SK-MEL-5 (cell line): ENCODE measurements at places on chromosomes 7 and 10.

DNA sequence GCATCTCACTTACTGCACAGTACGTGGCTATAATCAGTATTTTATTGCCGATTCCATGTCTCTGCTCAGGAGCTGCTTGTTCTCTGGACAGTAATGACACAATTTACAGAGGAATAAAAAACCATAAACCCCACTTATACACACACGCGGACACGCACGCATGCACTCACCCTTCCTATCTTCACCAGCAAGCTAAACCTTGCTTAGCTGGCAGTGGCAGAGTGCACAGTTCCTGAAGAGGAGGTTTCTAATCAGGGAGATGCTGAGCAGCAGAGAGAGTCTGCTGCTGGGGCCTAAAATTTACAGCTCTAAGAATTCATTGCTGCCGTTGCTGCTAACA lies 66.3 kb downstream of the SND1 start:
- DNase-seq: no peak

- peak; percentile 16 for DNase-seq
Measured at GRCh38 chr7:135328053-135328452, 94.4 kb downstream of the STRA8 start.

DNA sequence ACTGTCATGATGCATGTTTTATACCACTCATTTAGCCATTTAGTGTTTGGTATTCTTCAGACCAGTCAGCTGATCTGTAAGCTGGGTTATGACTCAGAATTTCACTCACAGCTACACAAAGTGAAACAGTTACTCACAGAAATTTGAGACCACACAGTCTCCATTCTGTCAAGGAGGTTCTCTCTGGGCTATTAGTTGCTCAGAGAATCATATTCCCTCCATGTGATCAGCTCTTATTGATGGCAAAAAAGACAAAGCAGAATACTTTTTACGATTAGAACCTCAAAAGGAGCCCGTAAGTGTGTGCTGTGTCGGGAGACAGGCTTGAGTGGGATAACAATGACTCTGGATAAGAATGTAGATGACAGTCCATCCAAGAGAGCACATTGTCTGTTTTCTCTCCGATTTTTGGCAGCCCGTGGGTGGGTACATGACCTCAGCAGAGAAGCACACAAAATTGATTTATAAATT lies 277.6 kb upstream of the SORCS1 start:
- DNase-seq: peak; percentile 82

- no peak for DNase-seq
Measured at GRCh38 chr10:71433768-71434744, 37.3 kb downstream of the CDH23 start.

DNA sequence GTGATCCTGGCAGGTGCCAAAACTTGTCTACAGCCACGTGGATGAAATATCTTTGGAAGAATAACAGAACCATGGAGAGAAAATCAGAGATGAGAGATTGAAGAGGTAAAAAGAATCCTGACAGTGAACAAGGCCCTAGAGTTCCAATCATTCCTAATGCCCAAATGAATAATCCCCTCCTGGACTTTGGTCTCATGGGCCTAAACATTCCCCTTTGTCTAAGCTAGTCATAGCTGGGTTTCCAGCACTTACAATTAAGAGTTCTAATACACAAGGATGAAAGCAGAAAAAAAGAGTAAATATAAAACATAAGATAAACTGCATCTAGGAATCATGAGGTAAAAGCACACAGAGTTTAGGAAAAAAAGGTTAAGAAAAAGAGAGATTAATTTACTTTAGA lies 40.2 kb downstream of the ARHGAP12 start:
- no peak for DNase-seq

- no peak for DNase-seq
Measured at GRCh38 chr10:80177781-80178636, 27.3 kb downstream of the ANXA11 start.

GRCh38 chr10:48365668-48366067 lies 59.2 kb downstream of the MAPK8 start:
- DNase-seq: no peak

DNA sequence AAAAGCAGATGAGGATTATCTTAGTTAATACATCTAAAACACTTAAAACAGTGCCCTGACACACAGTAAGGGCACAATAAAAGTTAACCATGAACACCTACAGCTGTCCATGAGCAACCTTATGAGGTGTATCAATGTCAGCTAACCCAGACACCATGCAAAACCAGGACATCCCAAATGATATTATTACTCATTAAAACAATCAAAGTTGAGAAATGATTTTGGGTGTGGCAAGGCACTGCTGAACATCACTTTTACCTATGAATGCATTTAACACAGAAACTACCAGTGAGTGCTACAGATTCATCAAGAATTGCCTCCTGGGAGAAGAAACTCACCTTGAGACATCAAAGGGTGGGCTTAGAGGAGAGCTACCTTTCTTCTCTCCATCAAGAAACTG lies 18.3 kb downstream of the IRF5 start:
- no peak for DNase-seq

- no peak for DNase-seq
Measured at GRCh38 chr7:101255796-101256195, 10.9 kb upstream of the FIS1 start.

GRCh38 chr10:3853547-3854303 lies 68.7 kb upstream of the KLF6 start:
- DNase-seq: no peak

DNA sequence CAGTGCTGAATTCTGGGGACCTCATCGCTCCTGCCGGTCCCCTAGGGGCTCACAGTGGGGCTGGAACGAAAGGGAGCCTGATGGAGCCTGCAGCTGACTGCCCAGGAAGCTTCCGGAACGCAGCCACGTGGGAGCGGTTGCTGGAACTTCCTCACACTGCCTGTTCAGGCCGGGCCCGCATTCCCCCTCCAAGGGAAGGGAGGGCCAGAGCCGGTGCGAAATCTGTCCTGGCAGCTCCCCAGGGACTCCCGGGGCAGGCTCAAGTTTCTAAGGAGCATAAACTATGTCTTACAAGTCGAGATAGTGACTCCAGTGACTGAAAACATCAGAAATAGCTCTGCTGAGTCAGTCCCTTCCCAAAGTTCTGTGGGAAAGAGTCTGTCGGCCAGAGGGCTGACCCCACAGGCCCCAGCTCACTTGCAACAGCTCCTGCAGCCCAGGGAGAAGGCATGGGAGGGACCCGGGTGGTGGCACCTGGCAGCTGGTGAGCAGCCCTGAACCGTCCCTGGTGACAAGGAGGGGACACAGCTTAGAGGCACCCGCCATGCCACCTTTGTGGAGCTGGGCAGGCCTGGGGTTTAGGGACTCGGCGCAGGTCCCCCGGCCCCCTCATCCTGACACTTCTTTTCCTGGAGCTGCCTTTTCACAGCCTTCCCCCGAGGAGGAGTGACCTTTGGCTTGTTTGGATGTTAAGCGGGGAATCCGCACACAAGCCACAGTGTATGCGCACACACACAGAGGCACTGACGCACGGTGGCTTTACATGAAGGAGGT lies 47.6 kb downstream of the PDGFA start:
- no peak for DNase-seq

DNA sequence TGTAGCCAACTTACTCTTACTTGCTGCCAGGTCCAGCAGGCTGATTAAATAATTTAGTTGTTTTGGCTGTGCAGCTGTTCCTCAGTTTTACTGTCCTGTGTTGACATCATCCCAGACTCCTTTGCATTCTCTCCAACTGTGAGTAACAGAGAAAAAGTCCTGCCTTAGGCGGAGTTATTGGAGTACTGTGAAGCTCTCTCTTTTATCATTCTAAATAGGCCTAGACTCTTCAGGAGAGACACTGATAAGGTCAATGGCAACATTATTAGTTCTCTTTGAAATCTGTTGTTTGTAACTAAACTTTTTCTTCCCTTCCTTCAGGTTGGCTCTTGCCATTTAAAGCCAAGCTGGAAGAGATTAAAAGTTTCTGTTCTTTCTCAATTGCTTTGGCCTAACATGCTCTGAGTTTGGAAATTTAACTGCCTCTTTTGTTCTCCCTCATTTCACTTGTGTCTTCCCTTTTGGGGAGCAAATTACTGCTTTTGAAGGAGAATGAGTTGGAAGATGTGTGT lies 215.7 kb upstream of the CSTF2T start:
- no peak for DNase-seq

DNA sequence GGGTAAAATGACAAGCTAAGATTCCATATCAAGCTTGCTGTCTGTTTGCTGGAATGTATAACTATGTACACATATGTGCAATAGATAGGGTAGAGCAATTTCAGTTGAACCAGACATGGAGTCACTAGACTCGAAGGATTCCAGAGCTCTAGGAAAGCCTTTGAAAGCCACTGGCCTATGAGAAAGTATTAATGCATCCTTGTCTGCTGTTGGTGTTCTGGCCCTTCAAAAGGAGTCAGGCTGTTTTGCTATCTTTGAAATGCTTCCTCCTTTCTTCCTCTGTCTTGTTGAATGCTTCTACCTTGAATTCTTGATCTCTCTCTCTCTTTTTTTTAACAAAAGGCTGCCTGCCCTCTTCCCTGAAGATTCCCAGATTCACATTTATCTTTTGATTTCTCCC lies 20.8 kb upstream of the HGF start:
- no peak for DNase-seq

GRCh38 chr7:79284211-79284610 lies 169.3 kb downstream of the MAGI2 start:
- no peak for DNase-seq

DNA sequence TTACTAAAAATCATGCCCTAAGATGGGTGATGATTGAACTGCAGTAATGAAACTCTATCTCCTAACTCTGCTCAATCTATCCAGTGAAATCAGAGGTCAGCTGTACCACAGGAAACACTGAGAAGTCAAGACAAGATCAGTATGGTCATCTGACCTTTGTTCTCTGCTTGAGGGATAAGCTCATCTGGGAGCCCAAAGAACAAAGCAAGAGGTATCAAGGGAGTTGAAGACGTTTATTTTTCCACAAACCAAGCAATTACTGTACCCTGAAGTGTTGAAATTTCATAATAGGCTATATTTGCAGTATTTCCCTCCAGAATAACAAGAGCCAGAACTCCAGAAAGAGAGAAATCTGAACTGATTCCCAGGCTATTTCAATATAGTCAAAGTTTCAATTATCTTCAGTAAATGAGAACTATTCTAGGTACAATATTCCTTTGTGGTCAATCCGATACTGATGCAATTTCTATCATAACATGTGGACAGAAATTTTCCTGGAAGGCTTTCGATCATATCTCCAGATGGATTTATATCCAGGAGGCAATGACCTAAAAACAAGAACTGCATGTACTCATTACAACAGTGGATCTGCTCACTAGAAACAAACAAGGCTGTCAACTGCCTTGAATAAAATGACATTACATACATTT lies 345.3 kb downstream of the TNS3 start:
- DNase-seq: no peak

- DNase-seq: no peak
Measured at GRCh38 chr10:94591461-94592205, 46.0 kb downstream of the HELLS start.

DNA sequence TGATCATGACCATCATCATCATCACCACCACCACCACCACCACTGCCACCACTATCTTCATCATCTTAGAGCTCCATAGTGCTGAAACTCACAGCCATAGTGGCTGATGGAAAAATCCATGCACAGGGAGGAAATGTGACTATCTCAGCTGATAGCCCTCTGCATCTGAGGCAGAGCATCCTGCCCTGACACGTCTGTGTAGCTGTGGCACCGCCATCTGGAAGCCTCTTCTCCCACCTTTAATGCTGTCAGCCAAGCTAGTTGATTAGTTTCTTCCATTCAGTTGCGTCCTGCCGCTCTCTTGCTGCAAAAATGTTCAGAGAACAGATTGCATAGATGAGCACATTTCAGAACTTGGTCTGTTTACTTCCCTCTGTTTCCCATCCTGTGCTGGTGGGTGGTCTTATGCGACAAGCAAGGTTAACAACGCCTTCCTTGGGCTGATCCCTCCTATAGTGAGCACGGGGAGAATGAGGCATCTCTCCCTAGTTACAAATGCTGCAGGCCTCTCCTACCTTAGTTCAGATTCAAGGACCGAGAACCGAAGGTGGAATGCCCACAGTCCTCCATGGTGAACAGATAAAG lies 478.6 kb downstream of the PLXNA4 start:
- no peak for DNase-seq

GRCh38 chr7:35246819-35247218 lies 7.1 kb downstream of the TBX20 start:
- no peak for DNase-seq

- no peak for DNase-seq
Measured at GRCh38 chr10:112834751-112835181, 115.3 kb upstream of the TCF7L2 start.

DNA sequence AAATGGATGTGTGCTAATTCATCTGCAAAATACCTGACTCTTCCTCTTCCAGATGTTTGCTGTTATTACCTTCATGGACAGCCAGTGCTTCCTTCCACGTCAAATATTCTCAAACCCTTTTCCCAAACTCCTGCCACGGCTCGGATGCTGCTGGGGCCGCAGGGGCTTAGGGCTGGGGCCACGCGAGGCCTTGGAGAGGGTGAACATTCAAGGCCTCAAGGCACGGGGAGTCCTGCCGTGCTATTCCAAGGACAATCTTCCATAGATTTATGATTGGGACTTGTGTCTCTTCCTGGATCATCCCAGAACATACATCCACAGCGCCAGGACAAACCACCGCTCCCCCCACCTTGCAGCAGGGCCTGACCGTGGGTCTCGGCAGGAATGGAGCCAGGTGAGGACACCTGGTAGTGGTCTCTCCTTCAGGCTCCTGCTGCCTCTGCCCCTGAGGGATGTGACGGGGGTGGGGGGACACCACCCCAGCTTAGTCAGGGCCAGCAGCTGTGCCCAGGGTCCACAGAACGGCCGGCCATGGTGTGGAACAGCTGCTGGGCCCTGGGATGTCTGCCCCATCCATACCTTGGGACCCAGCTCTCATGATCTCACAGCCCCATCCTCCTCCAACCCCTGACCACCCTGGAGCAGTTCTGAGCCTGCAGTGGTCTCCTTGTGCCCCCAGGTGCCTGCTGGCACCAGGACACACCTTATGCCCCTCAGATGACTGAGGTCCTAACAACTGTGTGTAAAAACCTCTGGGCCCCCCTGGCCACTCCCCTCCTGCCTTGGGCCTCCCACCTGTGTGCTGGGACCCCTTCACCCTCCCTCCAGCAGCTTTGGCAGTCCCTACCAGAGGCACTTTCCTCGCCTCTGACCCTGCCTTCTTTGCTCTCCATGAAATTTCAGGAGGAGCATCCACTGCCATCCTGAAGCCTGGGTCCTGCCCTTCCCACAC lies 16.7 kb downstream of the VIPR2 start:
- DNase-seq: no peak

- no peak for DNase-seq
Measured at GRCh38 chr7:158950914-158951635, 94.7 kb downstream of the DYNC2I1 start.

DNA sequence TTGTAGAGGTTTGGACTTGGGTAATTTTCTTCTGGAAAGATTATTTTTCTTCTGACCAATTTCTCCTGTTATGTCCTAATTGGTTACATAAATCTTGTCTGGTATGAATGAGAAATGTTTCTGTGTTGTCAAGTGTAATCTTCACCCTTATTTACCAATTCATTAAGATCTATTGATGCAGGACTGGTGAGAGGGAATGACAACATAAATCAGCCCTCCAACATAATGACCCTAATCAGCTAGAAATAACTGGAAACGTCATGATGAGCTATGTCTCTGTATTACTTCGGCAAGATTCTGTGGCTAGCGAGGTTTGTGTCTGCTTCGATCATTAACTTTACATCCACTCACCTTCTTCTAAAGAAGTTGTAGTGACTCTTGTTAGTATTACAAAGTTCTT lies 3.5 kb downstream of the FOXP2 start:
- DNase-seq: no peak
